Cardiac fibroblast (primary cell): ENCODE measurements at places on chromosomes 16 and 17.

DNA sequence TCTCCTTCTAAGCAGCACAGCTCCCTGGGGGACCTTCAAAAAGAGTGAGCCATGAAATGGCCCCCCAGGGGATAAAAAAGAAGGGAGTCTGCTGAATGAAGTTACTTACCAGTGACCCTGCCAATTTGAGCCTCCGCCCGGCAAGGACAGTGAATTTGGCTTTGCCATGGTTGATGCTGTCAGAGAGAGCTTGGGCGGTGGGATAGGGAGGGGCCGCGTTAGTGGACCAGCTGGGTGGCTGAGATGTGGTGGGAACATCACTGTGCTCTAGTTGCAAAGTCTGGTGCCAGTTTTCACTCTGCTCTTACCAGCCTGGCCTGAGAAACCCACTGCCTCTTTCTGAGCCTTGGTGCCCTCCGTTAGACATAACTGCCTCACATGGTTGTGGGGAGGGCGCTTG is 114.6 kb downstream of the MRM1 start:
- DNase-seq = no peak

GRCh38 chr17:76709077-76709950 is 1.5 kb downstream of the MXRA7 start:
- DNase-seq = peak; percentile 97

DNA sequence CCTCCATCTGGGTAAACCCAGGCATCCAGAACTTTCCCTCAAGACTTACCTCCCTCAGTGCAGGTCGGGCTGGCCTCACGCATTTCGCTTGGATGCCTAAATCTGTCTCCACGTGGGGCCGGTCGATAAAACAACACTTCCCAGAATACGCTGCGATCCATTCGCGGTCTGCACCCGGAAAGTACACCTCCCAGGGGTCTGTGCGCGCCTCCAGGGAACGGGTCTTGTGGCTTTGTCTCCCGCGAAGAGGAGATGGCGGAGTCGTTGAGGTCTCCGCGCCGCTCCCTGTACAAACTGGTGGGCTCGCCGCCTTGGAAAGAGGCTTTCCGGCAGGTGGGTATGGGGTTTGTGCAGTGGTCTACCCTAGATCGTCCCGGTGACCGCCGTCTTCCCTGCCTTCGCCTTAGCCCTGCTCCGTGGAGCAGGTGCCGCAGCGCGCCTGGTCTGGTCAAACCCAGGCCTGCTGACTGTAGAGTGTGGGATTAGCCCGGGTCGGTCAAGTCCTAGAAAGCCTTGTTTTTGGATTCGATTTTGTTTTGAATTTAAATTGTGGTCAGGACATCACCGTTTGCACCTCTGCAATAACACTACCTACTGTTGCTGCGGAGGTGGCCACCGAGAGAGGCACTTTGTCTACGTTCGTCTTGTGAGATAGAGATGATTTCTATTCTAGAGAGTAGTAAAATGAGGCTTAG is at the start of gene RPAIN:
Gene RPAIN (plus strand): TSS at position 224 of the 695 bp plus-strand sequence. CDS start 29 bp downstream, at position 253.
- DNase-seq = peak; percentile 85

- DNase-seq = peak; percentile 90
Observed at GRCh38 chr17:70006159-70006558, 68.9 kb upstream of the KCNJ16 start.

- no peak for DNase-seq
Observed at GRCh38 chr16:66269617-66270332, 96.7 kb upstream of the CDH5 start.

DNA sequence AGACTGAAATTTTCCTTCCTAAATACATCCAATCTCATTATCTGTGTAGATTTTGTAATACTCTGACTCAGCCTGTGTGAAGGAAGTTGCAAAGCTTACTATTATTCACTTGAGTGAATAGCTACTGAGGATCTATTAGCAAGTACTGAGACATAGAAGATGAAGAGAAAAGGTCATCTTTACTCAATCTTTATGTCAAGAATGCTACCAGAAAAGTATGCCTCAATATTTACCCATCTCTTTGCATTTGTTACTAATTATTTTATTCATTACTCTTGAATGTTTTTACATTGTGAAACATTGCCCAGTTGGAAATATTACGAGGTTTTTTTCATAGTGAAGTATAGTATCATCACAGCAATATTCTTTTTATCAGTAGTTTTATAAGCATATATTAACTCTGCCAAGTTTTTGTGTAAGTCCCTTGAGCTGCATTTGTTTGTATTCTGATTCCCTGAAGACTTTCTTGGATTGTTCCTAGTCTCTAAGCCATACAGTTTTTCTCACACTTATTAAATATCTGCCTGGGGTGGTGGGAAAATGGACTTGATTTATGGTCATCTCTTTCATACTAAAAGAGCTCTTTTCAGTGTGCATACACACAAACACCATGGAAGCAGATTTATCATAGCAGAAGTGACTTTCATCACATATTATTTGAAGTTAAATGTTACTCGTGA is 110.4 kb downstream of the MRTFB start:
- DNase-seq = peak; percentile 93

- no peak for DNase-seq
Observed at GRCh38 chr16:89489898-89490438, 393 bp downstream of the ANKRD11 start.

- DNase-seq = no peak
Observed at GRCh38 chr16:69318177-69318910, 7.2 kb downstream of the VPS4A start.

DNA sequence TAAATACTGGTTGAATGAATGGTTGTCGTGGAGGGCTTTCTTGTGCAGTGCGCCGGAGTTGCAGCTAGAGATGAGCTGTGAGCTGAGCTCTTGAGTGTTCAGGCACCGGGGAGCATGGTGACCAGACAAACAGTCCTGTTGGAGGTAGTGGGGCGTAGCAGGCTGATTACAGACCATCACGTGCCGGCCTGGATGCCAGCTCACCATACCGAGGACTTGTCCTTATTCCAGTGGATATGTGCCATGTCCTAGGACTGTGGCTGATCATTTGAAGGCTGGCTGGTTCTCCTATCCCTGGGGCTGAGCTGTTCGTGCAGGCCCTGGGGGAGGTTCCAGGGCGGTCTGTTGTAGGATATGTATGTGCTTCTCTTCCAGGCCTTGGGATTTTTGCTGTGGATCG is 60.0 kb downstream of the ABCC1 start:
- no peak for DNase-seq

DNA sequence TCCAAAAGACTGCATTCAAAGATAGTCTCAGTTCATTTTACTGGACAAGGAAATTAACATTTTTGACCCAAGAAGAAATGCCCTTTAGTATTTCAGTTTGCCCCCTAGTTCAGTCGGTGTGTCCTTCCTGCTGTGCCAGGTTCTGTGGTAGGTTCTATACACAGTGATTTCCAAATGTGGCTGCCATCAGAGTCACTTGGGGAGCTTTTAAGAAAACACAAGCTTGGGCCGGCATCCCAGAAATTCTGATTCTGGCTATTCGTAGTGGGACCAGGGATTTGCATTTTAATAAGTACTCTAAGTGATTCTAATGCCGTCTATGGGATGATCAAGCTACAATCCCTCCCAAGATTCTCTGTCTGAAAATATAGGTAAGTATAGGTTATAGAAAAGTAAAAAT is 10.2 kb downstream of the RSPRY1 start:
- DNase-seq = no peak
